ENCODE measurements at places on chromosomes 5 and 9.

DNA sequence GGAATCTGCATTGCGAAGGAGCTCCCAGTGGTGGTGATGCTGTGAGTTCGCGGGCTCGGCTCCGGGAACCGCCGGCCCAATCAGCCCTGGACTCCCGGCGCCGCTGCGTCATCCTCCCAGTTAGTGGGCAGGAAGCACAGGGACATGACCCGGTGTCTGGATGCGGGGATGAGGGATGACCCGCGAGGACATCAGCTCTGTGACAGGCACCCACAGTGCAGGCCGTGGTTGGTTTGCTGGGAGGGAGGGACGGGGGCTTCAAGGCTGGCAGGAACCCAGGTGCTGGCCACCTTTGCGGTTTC is 996 bp downstream of the NXNL2 start:
- DNase-seq, result no peak

DNA sequence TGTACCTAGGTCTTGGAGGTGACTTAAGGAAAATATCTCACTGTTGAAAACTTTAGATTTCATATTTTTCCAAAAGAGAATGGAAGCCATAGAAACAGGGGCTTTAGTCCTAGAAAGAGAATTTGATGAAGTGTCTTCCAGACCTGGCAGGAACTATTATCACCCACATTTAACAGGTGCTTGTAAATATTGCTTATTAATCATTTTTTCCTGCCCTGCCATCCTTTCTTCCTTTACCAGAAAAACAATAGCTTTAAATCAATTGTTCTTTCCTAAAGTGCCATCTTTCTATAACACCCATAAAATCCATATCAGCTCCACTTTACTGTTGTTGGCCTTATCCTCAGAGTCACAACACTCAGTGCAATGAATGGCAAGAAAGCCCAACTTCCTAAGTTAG is 350.9 kb downstream of the YTHDC2 start:
- no peak for DNase-seq

GRCh38 chr9:9921805-9922204 is 691.0 kb downstream of the PTPRD start:
- no peak for DNase-seq

GRCh38 chr5:43221502-43221901 is 29.5 kb downstream of the NIM1K start:
- no peak for DNase-seq

Measured in GDM1 (cell line).